ENCODE measurements at places on chromosomes 2 and 18.

- DNase-seq: no peak
Observed at GRCh38 chr2:149892563-149892962, 305.0 kb upstream of the MMADHC start.

DNA sequence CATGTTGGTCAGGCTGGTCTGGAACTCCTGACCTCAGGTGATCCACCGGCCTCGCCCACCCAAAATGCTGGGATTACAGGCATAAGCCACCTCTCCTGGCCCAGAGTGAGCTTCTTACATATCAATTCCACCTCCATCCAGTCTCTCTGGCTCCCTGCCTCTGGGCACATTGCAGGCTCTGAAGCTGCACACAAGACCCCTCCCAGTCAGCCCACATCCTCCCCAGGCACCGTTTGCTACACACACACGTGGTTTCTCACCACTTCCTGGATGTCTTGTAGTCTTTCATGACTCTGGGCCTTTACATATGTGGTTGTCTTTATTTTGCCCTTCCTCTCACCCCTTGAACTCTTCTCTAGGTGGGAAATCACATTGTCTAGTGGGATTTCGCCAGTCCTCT is 64.0 kb upstream of the CABLES1 start:
- DNase-seq: peak; percentile 57

DNA sequence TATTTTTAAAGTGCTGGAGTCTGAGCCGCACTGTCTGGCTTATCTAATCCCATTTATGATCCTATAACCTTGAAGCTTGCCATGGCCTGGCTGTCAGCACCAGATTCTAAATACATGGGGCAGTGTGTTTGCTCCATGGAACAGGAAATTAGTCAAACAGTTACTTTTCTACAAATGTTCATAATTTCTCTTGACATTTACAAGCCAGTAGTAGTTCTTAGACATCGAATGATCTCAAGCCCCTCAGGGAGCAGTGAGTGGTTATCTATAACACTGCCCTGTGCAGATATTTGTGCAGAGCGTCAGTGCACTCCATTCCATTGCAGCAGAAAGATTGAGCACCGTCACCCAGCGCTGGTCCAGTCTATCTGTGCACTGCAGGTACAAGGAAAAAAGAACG is 205.2 kb downstream of the AGPS start:
- no peak for DNase-seq

- no peak for DNase-seq
Observed at GRCh38 chr2:189165656-189166380, 13.7 kb downstream of the COL5A2 start.

DNA sequence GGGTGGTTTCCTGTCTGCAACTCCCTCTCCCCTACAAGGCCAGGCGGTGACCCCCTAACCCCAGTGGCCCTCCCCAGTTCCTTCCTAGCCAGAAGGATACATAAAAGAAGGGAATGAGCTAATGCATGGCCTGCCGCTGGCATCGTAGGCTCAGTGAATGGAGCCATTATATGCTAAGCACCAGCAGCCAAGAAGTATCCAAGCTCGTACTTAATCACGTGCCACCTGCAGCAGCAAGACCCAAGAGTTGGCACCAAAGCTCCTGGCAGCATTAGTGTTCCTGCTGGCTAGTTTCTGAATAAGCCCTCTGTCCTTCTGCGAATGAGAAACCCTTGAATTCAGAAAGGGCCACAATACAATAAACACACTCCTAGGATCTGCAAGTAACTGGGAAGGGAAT is 4.3 kb downstream of the DBI start:
- no peak for DNase-seq

All from stimulated activated naive CD4-positive, alpha-beta T cell treated with Interleukin-2 at 50 U/mL for 16 hours (primary cell).